ENCODE measurements at places on chromosomes 12 and 14. TPM values are rescaled to one million over a fixed set of nuclear protein-coding genes. Genes with fewer than 3 reads are reported as not detected.

GRCh38 chr12:3148366-3149000, 71.3 kb downstream of the TSPAN9 start:
- no peak for DNase-seq

GRCh38 chr12:46265734-46266133, 3.1 kb downstream of the SLC38A1 start:
- DNase-seq, result no peak

- DNase-seq, result no peak
Measured at GRCh38 chr12:7869137-7869536, 3.6 kb downstream of the SLC2A14 start.

DNA sequence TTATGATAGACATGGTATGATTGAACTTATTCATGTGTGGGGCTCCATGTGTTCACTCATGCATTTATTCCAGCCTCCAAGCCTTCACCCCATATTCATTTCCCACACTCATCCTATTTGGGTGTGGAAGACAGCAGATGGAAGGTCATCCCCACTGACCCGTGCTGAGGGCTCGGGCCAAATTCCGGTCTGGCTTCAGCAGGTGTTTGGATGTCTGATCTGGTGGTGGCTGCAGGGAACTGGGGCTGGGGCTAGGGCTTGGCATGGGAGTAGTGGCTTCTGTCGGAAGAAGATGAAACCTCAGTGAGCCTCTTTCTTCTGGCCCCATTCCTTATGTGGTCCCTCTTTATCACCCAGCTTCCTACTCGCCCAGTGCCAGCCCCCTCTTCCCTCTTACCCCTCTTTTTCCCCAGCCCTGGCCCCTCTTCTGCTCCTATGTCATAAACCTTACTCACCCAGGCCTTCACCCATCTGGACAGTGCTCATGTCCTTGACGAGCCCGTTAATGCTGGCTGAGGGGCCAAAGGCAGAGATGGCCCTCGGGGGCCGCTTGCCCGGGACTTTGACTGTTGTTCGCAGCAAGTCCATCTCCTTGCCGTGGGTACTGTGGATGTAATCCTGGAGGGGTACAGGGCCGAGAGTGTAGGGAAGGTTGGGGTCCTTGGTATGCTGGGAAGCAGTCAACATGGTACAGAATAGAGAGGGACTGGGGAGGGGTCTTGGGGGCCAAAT, 8.0 kb downstream of the AGAP2 start:
- no peak for DNase-seq

DNA sequence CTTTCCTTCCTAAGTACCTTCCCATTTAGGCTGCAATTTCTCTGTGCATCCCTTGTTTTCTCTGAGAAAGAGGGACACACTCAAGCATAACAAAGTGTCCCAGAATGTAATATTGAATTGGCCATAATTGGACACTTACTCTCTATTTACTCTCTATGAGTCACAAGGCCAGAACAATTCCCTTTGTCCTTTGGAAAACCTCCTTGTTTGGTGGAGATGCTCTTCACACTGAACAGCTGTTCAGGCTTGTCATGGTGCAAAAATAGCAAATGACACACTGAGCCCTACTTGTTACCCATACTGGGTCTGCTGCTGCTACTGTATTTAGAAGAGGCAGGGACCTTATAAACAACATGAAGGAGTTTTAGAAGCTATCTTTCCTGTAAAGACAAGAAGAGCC, 1590.5 kb upstream of the TMEM132C start:
- no peak for DNase-seq

DNA sequence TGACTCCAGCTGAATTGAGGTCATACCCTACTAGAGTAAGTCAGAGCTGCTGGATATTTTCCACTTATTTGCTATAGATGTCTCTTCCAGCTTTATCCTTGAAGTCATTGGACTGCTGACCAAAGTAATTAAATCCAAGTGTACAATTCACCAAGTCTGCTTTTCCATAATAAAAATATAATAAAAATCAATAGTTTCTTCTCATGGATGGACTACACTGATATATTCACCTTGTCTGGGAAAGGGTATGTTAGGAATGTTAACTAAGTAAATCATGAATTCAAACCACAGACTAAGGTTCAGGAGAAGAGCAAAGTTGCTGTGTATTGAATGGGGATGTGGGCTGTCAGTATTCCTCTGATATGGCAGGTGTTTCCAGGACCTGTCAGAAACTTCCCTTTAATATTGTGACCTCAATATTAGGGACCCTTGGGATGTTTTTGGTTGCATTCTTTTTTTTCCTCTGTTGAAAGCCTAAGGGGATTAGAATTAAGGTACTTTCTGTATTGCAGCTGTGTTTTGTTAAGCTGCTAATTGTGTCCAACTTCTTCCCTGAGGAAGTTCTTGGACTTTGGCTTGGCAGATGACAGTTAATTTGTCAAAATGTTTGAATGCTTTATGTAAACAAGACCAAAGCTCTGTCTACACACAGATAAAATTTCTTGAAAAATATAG, 284.0 kb downstream of the ATP23 start:
- DNase-seq, result no peak

DNA sequence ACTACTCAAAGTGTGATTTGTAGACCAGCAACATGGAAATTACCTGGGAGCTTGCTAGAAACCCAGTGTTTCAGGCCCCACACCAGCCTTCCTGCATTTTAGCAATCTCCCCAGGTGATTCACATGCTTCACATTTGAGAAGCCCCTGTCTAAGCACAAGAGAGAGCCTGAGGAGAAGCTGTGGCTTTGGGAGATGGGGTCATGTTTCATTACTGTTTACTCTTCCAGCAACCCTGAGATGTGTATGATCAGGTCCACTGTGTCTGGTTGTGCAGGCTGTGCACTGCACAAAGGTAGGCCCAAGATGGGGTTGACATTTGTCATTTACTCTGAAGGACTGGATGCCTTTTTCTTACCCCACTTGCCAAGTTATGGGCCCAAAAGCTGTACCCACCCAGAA, 190.1 kb downstream of the SLC41A2 start:
- no peak for DNase-seq

GRCh38 chr14:68606176-68606575, 186.7 kb downstream of the ZFP36L1 start:
- no peak for DNase-seq

DNA sequence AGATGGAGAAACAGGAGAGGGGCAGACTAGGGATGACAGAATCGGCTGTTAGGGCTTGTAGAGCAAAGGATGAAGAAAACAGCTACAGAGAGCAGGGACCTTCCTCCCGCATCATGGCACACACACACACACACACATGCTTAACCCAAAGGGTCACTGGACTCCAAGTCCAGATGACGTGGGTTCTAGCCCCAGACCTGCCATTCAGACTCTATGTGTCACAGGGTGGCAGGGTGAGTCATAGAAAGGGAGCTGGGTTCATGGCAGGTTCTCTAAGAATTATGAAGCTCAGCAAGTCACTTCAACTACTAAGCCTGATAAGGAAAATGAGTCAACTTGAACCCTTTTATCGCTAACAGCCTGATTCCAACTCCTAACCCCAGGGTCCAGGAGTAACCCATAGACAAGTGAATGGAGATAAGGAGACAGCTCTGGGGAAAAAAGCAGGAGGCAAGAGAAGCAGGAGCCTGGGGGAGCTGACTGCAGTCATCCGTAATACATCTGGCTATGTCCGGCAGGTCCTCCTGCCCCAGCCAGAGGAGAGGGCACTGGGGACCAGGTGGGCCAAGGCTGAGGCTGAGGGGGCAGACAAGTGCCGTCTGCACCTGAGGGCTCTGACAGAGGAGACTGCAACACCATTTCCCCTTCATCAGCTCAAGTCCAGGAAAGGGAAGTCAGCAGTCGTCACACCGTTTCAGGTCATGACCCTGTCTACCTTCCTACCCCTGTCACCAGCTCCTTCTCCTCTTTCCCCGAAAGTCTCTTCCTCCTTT, 3.6 kb upstream of the TNFRSF1A start:
- DNase-seq, result no peak

- no peak for DNase-seq
Measured at GRCh38 chr14:91919814-91920213, 27.7 kb downstream of the FBLN5 start.

- DNase-seq, result no peak
Measured at GRCh38 chr12:59828521-59828920, 232.7 kb downstream of the SLC16A7 start.

GRCh38 chr14:59188461-59189090, at the start of gene DAAM1:
Gene DAAM1 (plus strand): TSS chr14:59188667. CDS start chr14:59263478, 74,811 bp downstream.
- peak; percentile 98 for DNase-seq

GRCh38 chr12:88184196-88184595, 42.1 kb downstream of the TMTC3 start:
- no peak for DNase-seq

- DNase-seq, result no peak
Measured at GRCh38 chr12:96258104-96258961, 64.2 kb downstream of the ELK3 start.

- DNase-seq, result no peak
Measured at GRCh38 chr12:50732591-50732990, 31.3 kb upstream of the ATF1 start.

GRCh38 chr12:18207266-18207665, 54.1 kb upstream of the PIK3C2G start:
- no peak for DNase-seq

DNA sequence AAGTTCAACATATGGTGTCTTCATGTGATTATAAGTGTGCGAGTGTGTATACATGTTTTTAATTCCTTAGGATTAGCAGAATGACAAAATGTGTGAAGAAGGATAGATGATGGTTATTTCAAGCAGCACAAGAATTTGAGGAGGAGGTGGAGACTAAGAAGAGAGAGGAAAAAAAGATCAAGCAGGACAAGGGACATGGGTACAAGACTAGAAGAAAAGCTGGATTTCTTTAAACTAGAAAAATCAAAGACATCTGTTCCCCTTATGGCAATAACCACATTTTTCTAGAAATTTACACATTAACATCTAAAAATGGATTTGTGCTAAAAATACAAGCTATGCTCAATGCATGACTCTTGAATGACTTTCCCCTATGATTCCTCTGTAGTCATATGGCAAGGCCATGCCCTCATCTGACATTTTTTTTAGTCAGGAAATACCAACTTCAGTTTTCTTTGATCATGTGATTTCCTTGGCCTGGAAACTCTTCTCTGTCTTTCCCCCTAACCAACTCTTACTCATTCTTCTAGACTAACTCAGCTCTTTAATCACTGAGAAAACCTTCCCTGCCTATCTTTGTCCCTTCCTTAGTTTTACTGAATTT, 435.8 kb downstream of the NRXN3 start:
- DNase-seq, result no peak

DNA sequence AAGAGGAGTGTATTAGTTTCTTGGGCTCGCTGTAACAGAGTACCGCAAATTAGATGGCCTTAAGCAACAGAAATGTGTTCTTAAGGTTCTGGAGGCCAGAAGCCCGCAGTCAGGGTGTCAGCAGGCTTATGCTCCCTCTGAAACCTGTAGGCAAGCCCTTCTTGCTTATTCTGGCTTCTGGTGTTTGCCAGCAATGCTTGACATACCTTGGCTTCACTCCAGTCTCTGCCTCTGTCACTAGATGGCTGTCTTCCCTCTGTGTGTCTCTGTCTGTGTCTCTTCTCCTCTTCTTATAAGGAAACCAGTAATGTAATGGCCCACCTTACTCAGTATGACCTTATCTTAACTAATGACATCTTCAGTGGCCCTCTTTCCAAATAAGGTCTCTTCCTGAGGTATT, 85.1 kb downstream of the DERA start:
- no peak for DNase-seq

DNA sequence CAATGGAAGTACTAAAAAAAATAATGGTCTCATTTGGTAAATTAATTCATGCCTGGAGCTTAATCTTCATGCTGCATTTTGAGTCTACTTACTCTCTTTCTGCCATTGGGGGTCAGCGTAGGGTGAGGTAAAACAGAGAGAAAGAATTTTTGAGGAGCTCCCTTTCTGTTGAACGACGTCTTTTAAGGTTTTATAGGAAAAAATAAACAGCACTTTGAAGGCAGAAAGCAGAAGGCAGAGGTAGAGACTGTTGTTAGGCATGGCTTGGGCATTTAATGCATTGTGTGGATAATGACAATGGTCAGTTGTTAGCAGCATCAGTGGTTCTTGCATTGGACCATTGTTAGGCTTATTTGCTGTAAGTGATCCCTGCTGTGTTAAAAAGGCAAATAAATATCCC, 557.2 kb upstream of the STXBP6 start:
- DNase-seq, result no peak

- DNase-seq, result no peak
Measured at GRCh38 chr14:73220634-73221033, 16.7 kb upstream of the PAPLN start.

GRCh38 chr12:6647083-6647604, at the start of gene ACRBP:
Gene ACRBP (minus strand): TSS chr12:6647432. CDS start chr12:6647366, 66 bp downstream.
- DNase-seq, result peak; percentile 59

DNA sequence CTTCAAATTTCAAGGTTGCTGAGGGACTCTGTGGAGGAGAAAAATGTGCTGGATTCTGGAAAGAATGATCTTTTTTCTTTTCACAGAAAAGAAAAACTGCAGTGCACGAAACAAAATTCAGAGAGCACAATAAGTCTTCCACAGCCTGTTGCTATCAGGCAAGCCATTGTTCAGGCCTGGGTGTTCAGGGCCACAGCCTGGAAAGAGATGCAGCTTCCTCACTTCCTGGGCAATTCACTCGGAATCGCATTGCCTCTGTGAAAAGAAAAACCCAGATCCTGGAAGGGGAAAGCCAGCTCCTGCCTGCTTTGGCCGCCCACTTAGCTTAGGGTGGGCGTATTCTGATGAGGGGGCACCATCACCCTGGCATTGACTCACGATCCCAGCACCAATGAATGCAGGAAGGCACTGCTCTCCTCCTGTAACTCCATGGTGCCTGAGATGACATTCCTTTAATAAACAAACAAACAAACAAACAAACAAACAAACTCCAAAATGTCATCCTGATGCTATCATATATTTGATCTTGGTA, 863.9 kb downstream of the BCL11B start:
- no peak for DNase-seq

DNA sequence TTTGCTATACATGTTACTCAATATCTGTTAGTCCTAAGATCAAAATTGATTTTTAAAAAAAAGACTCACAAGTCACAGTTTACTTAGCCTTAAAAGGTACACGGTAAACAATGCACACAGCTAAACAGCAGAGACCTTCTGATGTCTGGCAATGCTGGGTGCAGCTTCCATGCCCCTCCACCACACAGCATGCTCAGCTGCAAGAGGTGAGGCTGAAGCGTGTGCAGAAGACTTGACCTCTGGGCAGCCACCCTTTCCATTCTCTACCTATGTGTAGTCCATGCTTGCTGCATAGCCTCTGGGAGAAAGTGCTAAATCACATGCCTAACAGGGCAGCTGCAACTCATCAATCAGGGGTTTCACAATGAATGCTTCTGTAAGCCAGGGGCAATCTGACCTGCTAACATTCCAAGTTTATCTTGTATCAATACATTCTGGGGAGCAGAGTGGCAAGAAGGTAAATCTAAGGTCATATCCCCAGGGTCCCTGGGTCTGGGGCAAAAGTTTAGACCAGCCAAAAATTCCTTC, 44.5 kb upstream of the AMN1 start:
- no peak for DNase-seq

KRT79 gene
- total RNA-seq, result under 0.01 TPM

HRK gene
- under 0.01 TPM for total RNA-seq

DCAF4 gene
- total RNA-seq, result 10.2 TPM

RPS26 gene
- total RNA-seq, result 168 TPM

KRT77 gene
- not detected for total RNA-seq

RITA1 gene
- 28.3 TPM for total RNA-seq

INSM2 gene
- total RNA-seq, result not detected

OVCH1 gene
- total RNA-seq, result not detected

SRRM4 gene
- total RNA-seq, result under 0.01 TPM

FOXN4 gene
- under 0.01 TPM for total RNA-seq

NID2 gene
- total RNA-seq, result 1.1 TPM

MAP1LC3B2 gene
- total RNA-seq, result 0.81 TPM
